ENCODE measurements at places on chromosomes 12 and 14. TPM values are rescaled to one million over a fixed set of nuclear protein-coding genes. Genes with fewer than 3 reads are reported as not detected.

The SIX6 gene
- total RNA-seq, result not detected

The PIK3C2G gene
- under 0.01 TPM for total RNA-seq

The DIO2 gene
- not detected for total RNA-seq

The DPF3 gene
- total RNA-seq, result 0.85 TPM
